PC-9 (cell line): ENCODE measurements at places on chromosomes 13 and 19.

- DNase-seq, result peak; percentile 99
Observed at GRCh38 chr13:106471957-106472543, 63.4 kb downstream of the EFNB2 start.

DNA sequence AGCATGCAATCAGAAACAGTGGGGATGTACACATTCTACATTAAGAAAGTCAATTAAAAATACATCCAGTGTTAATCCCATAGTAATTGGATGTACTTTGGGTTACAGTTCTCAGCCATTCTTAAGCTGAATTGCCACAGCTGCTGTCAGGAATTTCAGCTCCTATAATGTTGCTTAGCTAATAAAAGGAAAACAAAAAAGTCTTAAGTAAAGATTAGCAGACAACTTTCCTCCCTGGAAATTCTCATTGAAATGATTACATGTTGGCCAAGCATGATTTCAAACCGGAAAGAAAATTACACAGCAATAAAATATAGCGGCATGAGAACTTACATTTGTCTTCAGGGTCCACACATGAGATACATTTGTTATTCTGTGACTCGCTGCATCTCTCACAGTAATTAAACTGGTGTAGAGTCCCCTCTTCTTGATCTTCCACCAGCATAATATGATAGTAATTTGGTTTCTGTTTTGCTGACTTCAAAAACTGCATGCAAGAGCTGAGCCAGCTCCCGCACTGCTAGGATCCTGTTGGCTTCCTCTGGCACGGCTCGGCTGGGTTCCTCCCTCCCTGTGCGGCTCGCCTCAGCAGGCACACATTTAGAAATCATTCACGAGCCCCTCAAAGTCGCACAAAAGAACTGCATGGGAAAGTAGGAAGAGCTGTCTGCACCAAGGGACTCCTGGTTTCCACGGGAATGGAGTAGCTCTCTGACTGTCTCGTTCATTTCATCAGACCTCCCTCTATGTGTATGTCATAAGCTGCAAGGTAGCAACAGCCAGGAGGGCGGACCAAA is at the start of gene HTR2A:
Gene HTR2A, minus strand, starts transcription at position 713 of the 797 bp plus-strand sequence. CDS start 1,147 bp downstream, outside the sequence.
- DNase-seq, result no peak

- no peak for DNase-seq
Observed at GRCh38 chr19:57071444-57071843, 48.3 kb upstream of the USP29 start.

GRCh38 chr13:68190818-68191217 is 960.7 kb upstream of the PCDH9 start:
- DNase-seq, result peak; percentile 68

- DNase-seq, result no peak
Observed at GRCh38 chr13:73972545-73972944, 161.7 kb downstream of the KLF12 start.

DNA sequence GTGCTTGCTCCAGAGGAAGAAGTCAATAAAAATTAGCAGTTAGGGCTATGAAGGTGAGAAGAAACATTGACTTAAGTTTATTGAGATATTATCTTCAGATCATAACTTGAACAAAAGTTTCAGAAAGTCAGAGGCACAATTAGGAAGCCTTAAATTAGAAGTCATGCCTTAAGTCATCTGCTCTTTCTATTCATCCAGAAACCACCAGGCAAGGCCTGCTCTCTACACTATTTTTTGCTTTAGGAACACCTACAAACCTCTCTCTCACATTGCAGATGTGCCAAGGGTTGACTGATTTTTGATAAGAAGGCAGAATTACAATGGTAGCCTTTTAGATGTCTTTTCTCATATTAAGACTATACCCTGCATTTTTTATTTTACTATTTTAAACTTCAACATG is 268.7 kb downstream of the SPRY2 start:
- no peak for DNase-seq

DNA sequence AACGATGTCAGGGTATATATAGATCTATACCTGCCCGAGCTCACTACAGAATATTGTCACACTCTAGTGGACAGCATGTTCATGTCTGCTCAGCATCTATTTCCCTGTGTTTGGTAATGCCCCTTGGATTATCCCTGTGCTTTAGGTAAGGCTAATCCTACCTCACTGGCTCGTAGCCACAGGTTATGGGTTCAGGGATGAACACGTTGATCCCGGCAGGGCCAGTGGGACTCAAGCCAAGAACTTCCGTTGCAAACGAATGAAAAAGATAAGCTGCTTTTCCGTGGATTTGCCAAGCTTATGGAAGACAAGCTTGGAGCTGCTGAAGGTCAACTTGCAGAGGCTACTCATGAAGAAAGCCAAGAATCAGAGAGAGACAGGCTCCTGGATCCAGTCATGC is 400.0 kb upstream of the TSHZ3 start:
- no peak for DNase-seq

GRCh38 chr13:43874504-43875092 is 4.9 kb downstream of the CCDC122 start:
- DNase-seq, result no peak

DNA sequence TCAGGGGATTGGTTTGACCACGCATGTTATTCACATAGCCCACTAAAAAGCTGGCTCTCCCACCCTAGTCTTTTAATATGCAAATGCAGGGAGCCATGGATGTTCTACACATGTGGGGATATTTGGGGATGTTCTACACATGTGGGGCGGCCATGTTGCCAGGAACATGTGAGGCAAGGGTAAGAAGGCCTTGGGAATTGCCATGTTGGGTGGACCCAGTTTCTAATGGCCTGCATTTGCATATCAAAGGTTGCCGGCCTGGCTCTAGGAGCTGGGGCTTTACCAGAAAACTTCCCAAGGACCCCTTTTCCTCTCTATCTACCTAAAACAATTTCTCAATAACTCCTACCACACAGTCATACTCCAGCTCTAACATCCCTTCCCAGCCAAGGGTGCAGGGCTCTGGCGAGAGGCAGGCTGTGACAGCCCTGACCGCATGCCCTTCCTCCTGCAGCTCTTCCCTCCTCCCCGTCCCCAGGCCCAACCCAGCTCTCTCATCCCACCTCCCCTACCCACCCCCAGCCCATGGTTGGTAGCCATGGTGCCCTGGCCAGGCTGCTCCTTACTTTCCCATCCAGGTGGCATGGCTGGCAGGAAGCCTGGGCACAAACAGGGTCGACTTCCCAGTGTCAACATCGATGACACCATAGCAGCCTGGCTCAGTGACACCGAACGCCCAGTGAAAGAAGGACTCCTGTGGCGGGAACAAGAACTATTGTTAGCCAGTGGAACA is 11.0 kb downstream of the PEPD start:
- DNase-seq, result no peak

DNA sequence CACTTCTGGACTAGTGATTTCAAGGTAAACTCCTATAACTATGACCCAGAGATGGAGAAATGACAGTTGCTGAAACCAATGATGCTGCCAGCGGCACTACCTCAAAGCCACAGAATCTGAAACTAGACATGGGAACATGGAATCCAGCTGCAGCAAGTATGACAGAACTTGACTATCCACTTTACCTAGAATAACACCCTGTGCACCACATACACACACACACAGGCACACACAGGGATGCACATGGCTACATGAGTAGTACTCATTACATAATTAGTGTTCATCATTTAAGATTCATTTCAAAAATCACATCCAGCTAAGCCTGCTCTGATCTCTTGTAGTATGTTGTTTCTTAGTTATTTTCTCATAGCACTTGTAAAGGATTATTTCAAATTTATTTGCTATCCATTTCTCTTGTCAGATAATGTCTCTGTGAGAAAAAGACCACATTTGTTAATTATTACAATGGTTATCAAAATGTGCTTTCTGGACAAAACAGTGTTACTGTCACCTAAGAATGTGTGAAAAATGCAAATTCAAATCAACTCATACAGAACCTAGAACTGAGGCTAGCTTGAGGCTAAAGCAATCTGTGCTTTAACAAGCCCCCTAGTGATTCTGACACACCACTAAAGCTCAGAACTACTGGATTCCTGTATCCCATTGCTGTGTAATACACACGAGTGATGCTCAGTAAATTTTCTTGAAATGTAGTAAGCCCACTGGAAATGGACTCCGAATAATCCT is 59.4 kb downstream of the WTIP start:
- no peak for DNase-seq

- DNase-seq, result no peak
Observed at GRCh38 chr13:40124633-40125015, 469.2 kb downstream of the COG6 start.

DNA sequence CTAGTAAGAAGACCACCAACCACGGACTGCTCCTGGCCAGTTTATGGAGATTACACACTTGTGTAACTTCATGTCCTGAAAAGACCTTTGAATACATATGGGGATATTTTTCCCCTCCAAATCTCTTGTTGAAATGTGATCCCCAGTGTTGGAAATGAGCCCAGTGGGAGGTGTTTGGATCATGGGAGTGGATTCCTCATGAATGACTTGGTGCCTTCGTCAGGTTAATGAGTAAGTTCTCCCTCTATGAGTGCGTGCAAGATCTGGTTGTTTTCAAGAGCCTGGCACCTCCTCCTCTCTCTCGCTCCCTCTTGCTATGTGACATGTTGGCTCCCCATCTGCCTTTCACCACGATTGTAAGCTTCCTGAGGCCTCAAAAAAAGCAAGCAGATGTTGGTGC is 769.0 kb upstream of the SLITRK1 start:
- peak; percentile 2 for DNase-seq

DNA sequence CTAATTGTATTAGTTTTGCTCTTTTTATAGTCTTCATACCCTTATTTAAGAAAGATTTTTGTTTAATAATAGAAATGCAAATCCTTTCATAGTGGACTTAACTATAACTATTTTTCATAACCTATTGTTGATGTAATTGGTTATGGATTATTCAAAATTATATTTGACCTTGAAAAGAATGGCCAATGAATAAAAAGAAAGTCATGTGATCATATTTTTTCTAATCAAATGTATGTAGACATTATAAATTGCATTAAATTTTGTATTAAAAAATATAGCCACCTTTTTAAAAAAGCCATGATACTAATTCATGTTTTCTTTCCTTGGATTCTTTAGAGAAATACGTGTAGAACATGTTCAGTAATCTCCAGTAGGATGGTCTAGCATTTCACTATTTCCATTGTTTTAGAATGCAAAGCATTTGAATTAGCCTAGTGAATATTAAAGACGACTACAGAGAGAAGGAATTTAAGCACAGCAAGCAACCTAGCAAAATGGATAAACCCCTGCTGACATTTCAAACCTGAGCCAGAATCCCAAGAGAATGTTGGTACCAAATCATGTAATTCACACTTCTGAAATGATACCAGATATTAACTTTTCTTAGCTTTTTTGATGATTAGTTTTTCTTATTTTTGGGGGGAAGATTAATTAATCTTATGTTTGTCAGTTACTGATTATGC is 1297.4 kb upstream of the MIR17HG start:
- DNase-seq, result no peak

DNA sequence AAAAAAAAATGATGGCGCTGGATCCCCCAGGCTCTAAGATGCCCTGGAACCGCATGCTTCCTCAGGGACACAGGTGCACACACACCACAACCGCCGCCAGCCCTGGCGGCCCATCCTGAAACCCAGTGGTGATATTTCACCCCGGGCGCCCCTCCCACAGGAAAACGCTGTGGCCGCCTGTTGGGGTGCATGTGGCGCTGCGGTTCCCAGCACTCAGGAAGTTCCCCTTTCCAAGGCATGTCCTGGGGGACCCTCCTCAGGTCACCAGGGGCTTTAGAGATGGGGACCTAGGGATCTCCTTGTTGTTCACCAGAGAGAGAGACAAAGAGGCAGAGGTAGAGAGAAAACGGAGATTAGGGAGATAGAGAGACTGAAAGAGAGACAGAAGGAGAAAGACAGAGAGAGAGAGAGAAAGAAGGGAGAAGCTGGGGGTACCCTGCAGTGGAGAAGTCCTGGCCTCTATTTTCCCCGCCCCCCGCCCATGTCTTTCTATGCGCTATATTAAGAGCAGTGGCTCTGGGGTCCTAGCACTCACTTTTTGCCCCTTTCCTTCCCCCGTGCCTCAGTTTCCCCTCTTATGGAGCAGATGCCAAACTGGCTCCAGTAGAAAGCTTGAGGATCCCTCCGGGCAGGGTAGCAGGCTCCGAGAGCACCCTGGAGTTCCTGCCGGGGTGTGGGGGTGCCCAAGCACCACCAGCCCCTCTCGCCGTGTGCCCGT is 2.3 kb downstream of the ADGRE2 start:
- no peak for DNase-seq
